ENCODE measurements at places on chromosomes 1 and 21.

GRCh38 chr1:214416858-214417257 is 134.5 kb downstream of the PTPN14 start:
- DNase-seq, result no peak

GRCh38 chr1:203328714-203329122 is 22.2 kb downstream of the FMOD start:
- peak; percentile 64 for DNase-seq

DNA sequence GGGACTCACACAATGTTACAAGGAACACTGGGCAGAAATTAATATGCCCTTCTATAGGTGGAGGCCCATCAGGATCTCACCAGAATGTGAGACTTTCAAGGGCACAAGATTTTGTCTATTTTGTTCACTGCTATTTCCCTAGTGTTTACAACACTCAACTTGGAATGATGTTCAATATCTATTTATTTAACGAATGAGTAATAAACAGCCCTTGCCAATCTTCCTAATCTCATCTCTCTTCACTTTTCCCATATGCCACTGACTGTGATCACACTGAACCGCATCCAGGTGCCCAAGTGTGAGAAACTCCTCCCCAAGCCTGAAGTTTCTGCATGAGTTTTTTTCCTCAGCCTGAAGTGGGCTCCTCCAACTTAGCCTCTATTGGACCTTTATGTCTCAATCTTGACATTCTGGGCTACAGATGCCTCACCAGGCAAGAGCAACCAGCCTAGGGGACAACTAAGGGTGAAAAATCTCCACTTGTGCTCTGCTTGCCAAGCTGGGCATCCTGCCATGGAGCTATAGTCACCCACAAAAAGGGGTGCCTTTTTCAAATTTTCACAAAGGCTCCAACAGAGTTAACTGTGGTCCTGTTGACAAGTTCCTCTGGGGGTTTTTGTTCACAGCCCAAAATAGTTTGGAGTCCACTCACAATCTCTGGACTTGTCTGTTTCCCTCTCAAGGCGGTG is 105.6 kb downstream of the PLPP3 start:
- no peak for DNase-seq

DNA sequence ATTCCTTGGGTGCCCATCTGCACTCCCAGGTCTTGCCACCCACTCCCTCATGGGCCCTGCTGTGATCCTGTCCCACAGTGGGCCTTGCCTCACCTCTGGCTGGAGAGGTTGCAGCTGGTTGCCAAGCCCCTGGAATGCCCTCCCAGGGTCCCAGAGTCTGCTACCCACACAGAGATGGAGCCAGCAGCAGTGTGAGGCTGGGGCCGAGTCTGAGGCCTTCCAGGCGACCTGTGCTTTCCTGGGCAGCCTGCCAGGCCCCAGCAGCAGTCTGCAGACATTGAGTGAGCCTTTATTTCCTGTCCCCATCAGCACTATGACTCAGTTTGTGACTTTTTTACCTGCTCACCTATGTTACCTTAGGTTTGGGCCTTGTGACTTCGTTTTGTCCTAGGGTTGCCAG is 25.0 kb upstream of the TSPAN2 start:
- DNase-seq, result no peak

- DNase-seq, result no peak
Measured at GRCh38 chr1:159084867-159085266, 8.3 kb upstream of the AIM2 start.

GRCh38 chr1:248810727-248811513 is 14.8 kb downstream of the SH3BP5L start:
- no peak for DNase-seq

GRCh38 chr1:29237852-29238619 is 1.7 kb downstream of the PTPRU start:
- no peak for DNase-seq

- peak; percentile 54 for DNase-seq
Measured at GRCh38 chr1:167935216-167936067, 1.0 kb upstream of the DCAF6 start.

- DNase-seq, result no peak
Measured at GRCh38 chr1:185860859-185861258, 126.7 kb downstream of the HMCN1 start.

- DNase-seq, result peak; percentile 55
Measured at GRCh38 chr1:157963713-157964112, 29.7 kb upstream of the KIRREL1 start.

DNA sequence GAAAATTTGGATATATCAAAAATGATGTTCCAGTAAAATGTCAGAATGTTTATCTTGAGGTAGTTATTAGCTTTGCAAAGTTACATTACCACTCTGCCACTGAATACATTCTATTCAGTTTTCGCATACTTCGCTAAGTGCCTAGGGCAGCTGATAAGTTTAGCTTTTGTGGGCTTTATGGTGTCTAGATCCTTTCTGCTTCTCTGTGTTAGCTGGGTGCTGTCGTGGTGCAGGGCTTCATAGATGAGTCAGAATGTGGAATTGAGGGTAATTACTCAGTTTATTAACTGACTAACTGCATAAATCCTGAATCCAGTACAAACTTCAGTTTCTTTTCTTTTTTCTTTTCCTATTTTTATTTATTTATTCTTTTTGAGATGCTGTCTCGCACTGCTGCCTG is 21.5 kb downstream of the NCAM2 start:
- no peak for DNase-seq

GRCh38 chr21:44010429-44010828 is 1.7 kb upstream of the TRAPPC10 start:
- DNase-seq, result no peak

DNA sequence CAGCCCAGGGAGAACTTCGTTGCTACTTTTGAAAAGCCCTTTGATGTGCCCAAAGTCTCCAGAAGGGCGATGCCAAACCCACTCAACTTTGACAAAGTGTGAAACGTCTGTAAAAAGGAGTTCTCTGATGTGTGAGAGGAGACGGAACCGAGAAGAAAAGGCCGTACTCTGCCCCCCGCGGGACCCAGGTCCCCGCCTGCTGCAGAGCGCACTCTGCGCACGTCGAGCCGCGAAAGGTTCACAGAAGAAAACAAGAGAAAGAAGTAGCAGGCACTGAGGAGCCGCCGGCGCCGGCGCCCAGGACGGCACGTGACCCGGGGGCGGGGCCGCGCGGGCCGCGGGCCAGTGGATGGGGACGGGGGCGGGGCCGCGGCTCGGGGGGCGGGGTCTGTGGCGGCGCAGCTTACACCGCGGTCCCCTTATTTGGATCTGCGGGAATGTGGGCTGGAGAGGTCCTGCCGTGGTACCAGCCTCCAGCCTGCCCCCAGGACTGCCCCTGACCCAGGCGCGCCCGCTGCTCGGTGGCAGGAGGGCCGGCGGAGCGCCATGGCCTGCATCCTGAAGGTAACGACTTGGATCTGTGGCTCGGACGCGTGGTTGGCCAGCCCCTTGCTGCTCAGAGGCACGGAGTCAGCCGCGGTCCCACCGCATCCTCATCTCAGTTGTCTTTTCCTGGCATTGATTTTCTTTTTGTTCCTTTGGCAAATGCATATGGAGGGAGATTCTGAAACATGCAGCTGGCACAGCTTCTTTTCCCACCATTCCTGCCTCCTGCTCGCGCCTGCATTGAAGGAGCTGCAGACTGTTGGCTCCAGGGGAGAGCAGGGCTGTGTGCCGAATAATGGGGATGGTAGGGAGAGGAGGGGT is at the start of gene ST6GALNAC3:
Gene ST6GALNAC3, plus strand, starts transcription at position 426 of the 867 bp plus-strand sequence.
- peak; percentile 68 for DNase-seq

GRCh38 chr1:184225283-184226099 is 161.3 kb upstream of the C1orf21 start:
- no peak for DNase-seq

GRCh38 chr1:19068639-19069276 is 112.3 kb upstream of the IFFO2 start:
- no peak for DNase-seq

GRCh38 chr1:232524056-232524455 is 105.9 kb downstream of the SIPA1L2 start:
- no peak for DNase-seq

- DNase-seq, result no peak
Measured at GRCh38 chr1:243505986-243506689, 250.3 kb downstream of the SDCCAG8 start.

DNA sequence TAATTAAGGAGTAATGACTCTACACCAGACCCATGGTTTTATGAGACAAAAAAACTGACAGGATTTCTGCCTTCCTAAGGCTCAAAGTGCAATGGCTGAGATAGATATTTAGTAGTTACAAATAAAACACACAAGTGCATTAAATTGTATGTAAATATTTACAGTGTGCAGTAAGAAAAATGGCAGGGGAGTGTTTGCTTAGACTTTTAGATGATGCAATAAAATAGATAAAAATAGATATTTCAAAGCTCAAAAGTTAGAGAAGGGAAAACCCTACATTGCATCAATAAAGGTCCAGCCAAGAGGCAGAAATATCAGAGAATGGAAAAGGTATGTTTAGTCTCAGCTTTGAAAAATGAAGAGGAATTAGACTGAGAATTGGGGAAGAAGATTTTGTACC is 226.3 kb upstream of the FGGY start:
- DNase-seq, result no peak

GRCh38 chr1:160859166-160859565 is 3.5 kb downstream of the CD244 start:
- DNase-seq, result no peak

DNA sequence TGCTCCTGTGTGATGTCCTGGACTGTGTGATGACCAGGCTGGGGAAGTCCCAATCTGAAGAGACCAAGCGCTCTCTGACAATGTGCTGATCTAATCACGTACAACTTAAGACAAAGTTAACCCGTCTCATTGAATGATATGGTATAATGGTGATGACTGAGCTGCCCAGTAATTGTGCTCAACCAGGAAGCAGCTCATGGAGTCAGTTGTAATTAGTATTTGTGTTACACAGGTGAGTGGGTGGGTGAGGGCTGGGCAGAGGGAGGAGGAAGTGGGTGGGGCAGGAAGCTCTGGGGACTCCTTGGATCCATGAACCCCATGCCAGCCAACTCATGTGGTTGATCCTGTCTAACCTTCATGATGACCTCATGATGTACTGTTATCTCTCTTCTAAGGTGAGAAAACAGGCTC is 8.7 kb upstream of the ECE1 start:
- DNase-seq, result no peak

- DNase-seq, result no peak
Measured at GRCh38 chr1:151953409-151954094, 40.1 kb downstream of the S100A10 start.

DNA sequence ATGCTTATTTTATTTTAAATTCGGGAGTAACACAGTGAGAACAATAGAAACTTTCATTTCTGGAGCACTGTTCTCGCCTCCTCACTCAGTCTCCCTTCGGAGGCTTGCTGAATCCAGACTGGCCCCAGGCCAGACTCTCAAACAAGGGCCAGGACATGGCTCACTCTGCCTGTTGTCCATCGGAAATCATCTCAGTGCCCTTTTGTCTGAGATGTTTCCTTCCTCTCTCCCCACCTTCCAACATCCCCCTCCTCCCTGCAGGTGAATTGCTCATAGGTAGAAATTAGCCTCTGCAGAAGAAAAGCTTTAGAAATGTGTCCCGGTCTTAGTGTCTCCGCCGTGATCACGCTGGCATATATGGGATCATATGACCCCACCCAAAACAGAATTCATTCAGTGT is 55.2 kb downstream of the ERG start:
- DNase-seq, result no peak

GRCh38 chr21:39502631-39503030 is 50.9 kb downstream of the SH3BGR start:
- DNase-seq, result no peak

GRCh38 chr1:184890539-184890973 is 83.8 kb downstream of the NIBAN1 start:
- DNase-seq, result no peak

DNA sequence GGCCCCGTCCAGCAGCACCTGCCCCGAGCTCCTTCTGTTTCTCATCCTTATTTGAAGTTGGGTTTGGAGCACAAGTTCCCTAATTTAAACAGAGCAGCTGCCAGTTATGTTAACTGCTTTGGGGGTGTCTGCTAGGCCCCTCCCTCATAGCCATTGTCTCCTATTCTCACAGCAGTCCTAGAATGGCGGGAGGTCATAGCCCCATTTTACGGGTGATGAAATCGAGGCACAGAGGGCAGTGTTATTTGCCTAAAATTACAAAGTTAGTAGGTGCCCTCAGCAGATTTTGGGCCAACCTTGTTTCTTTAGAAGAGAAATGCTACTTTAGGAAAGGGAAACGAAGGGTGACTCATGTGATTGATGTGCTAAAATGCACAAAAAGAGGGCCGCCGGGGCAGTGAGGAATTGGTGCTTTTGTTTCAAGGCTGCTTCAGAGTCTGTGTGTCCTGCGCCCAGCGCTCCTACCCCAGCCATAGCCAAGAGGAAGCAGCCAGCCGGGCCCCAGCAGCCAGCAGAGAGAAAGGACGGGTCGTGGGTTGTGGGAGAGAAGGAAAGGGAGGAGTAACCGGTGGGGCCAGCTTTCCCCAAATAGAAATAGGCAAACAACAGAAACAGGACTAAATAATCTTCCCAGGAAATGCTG is 13.0 kb downstream of the VANGL1 start:
- DNase-seq, result no peak

DNA sequence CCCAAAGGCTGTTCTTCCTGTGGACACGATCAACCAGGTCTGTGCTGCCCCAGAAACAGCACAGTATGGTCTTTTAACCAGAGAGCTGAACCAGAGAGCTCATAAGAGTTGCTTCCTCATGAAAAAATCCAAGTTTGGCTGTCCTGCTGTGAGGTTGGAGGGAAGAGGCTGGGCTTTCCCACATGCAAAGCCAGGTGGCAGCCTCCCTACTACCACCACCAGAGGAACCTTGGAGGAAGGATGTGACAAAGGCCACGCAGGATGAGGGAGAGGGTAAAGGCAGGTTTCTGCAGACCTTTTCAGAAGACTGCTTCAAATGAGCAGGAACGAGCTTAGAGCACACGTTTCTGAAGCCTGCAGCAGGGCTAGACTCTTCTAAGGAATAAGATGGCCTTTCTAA is 27.1 kb downstream of the FAM78B start:
- DNase-seq, result no peak

GRCh38 chr1:155186794-155187455 is 13.3 kb downstream of the TRIM46 start:
- DNase-seq, result no peak

- no peak for DNase-seq
Measured at GRCh38 chr1:17915511-17916197, 160.5 kb downstream of the ACTL8 start.

DNA sequence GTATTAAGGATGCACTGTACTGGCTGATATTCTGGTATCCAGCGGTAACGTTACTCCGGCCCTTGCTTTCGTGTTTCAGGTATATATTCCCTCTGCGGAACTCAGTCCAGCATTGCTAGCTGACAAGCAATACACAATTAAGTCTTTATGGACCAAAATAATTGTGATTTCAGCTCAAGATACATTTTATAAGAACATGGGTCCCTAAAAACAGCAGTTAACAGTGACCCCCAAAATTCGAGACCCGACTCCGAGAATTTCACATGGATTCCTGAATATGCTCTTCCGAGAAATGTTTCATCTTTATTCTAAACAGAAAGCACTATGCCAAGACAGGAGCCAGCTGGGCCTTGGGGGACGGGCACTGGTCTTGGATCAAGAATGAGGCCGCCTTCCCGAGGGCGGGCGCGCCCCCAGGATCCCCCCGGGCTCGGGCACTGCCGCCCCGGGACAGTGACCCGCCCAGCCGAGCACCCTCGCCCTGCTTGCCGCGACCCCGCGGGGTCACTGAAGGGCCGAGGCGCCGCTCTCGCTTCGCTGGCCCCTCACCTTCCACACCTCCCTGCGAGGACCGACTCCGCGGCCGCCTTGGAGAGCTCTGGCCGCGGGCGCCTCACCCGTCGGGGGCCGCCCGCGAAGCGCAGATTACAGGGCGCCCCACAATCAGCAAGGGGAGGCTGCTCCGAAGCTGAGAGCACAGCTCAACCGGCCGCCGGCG is 610 bp downstream of the SCYL3 start:
- DNase-seq, result no peak
